ENCODE measurements at places on chromosomes 7 and 10.

DNA sequence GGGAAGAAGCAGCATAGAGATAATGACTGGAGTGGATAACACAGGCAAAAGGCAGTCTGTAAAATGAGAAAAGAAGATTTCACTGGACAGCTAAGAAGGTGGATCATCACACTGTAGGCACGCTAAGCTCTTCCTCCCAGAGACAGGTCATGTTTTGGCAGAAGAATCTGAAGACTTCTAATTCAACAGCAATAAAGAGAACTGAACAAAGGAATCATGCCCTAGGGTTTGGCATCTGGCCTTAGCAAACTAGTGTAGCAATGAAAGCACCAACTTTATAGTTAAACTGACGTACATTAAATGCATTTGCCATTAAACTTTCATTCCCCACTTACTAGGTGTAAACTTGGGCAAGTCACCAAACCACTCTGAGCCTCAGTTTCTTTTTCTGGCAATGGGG lies 84.4 kb upstream of the SEM1 start:
- DNase-seq = no peak

GRCh38 chr10:62054408-62054807 lies 152.9 kb downstream of the ARID5B start:
- DNase-seq = no peak

DNA sequence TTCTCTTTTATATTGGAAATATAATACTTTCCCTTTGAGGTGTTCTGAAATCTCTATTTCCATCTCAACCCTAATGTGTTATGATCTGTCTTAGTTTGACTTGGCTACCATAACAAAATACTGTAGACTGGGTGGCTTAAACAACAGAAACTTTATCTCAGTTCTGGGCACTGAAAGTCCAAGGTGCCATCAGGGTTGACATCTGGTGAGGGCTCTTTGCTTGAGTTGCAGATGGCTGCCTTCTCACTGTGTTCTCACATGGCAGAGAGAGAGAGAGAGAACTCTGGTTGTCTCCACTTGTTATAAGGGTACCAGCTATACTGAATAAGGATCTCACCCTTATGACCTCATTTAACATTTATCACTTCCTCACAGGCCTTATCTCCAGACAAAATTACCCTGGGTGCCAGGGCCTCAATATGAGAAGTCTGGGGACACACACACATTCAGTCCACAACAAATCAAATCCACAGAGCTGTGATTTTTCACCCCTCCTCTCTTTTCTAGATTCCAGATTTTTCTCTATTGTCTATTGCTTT lies 104.5 kb downstream of the SRI start:
- DNase-seq = no peak

DNA sequence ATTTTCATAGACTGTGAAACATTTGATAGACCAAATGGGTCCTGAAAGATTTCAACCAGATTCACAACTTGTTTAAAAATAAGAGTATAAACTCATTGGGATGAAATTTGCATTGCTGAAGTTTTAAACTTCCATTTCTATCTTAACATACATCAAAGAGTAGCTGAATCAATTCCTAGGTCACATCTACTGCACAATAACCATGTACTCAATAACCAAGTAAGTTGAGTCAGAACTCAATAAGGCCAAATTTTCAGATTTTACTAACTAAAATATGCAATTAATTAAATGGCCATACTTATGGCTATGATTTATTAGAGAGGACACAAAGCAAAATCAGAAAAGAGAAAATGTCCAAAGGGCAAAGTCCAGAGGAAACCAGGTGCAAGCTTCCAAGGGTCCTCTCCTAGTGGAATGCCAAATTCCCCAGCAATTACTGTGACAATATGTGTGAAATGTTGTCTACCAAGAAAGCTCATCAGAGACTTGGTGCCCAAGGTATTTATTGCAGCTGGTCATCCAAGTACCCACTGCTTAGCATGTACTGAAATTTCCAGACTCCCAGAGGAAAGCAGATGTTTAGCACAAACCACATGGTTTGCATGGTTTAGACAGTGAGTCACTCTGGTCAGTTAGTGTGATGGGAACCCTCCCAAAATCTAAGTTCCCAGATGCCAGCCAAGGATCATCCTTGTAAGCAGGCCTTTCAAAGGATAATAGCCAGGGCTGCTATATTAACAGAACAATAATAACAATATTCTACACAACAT lies 238.9 kb downstream of the IPMK start:
- DNase-seq = peak; percentile 26

- peak; percentile 24 for DNase-seq
These were observed 129.2 kb downstream of the SORBS1 start for GRCh38 chr10:95431900-95432342.

GRCh38 chr7:10460474-10460873 lies 513.2 kb upstream of the PHF14 start:
- DNase-seq = no peak

GRCh38 chr7:101104799-101105198 lies 19.5 kb downstream of the TRIM56 start:
- DNase-seq = no peak

- DNase-seq = no peak
These were observed 16.4 kb downstream of the OPN1SW start for GRCh38 chr7:128759242-128759641.

DNA sequence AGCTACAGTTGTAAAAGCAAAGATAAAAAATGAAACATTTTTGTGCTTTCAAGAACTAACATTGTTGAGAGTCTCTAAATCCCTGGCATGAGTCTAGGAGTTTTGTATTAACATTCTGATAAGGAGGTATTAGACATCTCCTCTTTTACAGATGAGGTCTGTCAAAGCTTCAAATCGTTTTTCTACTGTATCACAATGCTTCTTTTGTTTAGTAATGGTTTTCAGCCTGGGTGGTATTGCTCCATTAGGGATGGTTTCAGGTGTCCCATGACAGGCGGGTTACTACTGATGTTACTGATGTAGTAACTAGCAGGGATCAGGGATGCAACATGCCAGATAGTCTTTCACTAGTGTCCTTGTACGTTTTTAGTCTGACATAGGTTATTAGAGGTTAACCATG lies 27.4 kb downstream of the STAM start:
- no peak for DNase-seq

Data from RWPE1 (cell line).